ENCODE measurements at places on chromosomes 5 and 9. TPM values are rescaled to one million over a fixed set of nuclear protein-coding genes. Genes with fewer than 3 reads are reported as not detected.

- DNase-seq: no peak
Observed at GRCh38 chr5:32600054-32600622, 14.8 kb downstream of the SUB1 start.

DNA sequence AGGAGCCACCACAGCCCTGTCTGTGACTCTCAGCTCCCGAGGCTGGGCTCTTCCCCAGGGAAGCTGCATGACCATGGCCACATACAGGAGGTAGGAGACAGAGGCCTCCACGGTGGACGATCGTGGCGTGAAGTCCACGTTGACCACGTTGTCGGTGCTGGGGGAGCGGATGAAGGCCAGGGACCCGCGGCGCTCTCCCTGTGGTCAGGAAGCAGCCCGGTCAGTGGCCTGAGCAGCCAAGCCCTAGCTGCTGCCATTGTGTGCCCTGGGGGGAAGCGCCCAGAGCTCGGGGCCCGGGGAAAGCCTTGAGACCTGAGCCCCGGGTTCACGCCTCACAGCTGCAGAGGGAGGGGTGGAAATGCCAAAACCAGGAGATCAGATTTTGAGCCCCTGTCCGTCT is 34.3 kb downstream of the EXOC3 start:
- DNase-seq: no peak

The PLPPR1 gene
- polyA plus RNA-seq: 17.5 TPM

The LECT2 gene
- polyA plus RNA-seq: 2.1 TPM

GRCh38 chr5:92861531-92862285 is 719.3 kb downstream of the NR2F1-AS1 start:
- no peak for DNase-seq

The SCGB3A2 gene
- not detected for polyA plus RNA-seq

The LRRC26 gene
- not detected for polyA plus RNA-seq

DNA sequence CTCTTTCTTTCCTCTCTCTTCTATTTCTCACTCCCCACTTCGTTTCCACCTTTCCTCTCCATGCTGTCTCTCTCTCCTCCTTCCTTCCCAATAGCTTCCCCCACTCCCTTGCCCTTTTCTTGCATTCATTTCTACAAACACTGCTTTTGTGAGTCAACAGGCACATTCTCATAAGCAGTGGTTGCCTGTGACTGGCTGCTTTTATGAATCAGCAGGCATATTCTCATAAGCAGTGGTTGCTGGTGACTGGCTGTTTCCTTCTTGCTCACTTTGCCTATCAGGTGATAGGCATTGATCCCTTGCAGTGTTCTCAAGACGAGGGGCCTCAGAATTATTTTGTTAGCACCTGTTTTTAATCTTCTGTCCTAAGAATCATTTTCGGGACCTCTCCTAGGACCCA is 116.1 kb upstream of the ACTBL2 start:
- no peak for DNase-seq

The PCDHB16 gene
- 3.6 TPM for polyA plus RNA-seq

The SPINK6 gene
- polyA plus RNA-seq: not detected

The SLCO6A1 gene
- not detected for polyA plus RNA-seq

The ABCA2 gene
- 46.3 TPM for polyA plus RNA-seq

DNA sequence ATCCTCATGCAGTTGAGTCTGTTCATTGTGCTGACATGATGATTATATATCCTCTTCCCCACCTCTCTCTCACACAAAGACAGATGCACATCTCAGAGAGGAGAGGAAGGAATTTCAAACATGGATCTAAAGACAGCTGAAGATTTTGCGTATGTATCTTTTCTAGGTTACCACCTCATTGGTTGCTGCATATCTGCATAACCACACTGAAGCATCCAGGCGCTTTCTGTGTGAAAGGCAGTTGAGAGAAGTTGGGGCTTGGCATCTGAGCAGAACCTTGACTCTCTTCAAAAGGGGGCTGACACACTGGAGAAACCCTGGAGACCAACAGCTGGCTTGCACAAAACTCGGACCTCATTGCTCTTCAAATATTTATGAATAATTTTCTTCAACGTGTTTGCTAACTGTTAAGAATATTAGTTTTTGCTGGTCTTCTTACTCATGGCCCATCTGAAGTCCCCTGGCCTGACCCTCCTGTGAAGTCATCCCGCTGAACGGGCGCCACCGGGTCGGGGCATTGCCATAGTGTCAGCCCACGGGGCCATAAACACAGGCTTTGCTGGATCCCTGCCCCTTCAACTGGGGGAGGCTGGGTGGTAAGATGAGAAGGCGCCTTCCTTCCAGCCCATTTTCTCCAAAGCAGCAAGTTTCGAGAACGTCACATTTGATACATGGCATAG is 593.2 kb upstream of the CLINT1 start:
- DNase-seq: no peak

GRCh38 chr5:170636801-170637477 is 133.1 kb downstream of the KCNIP1 start:
- DNase-seq: no peak

- no peak for DNase-seq
Observed at GRCh38 chr9:26727471-26727870, 165.1 kb downstream of the CAAP1 start.

The CATSPER3 gene
- polyA plus RNA-seq: 1.2 TPM

The CDX1 gene
- polyA plus RNA-seq: 0.89 TPM

GRCh38 chr5:14834584-14835550 is 36.7 kb downstream of the ANKH start:
- DNase-seq: no peak

The C9orf50 gene
- 0.57 TPM for polyA plus RNA-seq

DNA sequence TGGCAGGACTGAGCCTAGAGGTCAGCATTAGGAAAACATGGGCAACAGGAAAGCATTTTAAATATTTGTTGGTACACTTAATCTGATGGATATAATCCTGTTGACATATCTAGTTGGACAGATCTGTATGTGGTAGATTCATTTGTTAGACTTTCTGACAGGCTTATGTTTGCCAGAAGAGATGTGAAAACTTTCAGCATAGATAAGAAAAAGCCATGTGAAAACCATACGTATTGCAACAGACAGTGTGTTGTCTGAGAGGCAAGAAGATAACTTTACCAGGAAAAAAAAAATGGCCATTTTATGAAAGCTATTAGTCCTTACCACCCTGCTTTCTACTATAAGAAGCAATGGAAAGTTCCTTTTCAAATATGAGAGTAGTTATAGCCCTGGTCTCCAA is 1902.2 kb upstream of the C9orf72 start:
- DNase-seq: no peak

DNA sequence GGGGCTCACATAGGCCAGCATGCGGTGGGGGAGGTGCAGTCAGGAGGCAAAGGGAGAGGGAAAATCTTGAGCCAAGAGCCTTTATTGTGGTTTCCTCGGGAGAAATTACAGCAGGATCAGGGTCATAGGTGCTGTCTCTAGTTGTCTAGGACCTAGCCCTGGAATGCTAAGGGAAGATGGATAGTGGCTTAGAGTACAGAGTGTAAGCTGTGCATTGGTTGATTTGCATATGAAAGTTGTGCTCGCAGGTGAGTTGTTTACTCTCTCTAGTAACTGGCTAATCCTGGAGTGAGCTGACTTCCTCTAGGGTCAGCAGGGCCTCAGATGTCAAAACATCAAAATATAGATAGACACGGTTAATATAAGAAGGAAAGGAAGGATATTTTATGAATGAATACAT is 877.7 kb downstream of the TLE4 start:
- DNase-seq: no peak

The PDE6A gene
- polyA plus RNA-seq: 0.14 TPM

The SMIM33 gene
- polyA plus RNA-seq: not detected

DNA sequence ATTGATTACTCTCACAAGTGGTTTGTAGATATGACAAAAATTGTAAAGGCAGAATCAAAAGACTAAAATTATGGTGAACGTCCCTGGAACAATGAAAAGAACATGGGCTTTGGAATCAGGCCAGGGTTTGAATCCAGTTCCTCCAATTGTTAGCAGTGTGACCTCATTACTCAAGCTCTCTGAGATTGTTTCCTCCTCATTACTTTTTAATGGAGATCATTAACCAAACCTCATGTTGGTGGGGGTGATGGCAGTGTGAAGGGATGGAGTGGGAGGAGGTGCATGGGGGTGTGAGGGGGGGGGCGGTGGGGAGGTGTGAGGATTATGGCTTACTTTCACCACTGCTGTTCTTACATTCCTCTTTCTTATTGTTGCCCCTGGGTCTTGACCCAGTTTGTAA is 44.1 kb upstream of the FOXE1 start:
- no peak for DNase-seq

The IFNA4 gene
- polyA plus RNA-seq: not detected

GRCh38 chr5:76831110-76831452 is 12.3 kb downstream of the F2RL1 start:
- no peak for DNase-seq

DNA sequence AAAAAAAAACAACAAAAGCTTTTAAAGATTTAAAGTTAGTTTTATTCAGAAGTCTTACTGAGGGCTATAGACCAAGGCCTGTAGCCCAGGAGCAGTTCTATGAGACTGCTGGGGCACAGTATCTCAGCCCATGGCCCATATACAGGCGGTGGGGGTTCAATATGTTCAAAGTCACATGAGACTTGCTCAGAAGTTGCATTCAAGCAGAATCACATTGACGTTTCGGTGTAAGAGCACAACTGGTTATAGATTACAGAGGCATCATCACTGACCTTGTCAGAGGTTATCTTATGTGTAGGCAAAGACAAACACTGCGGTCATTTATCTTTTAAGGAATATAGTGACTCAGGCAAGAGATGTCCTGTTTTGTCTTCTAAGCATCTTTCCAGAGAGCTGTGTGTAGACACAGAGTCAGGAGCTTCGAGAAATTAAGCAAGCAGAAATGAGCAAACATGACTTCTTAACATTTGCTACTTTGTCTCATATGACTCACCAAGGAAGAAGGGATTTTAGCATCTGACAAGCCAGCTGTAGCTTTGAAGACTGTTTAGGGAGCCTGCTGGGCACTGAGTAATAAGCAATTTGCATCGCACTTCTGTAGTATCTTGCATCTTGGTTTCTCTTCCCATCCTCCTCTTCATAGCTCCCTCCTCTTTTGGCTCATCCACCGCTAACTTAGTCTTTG is 12.9 kb upstream of the F2RL1 start:
- DNase-seq: no peak

GRCh38 chr9:113514748-113515147 is 51.2 kb downstream of the RGS3 start:
- no peak for DNase-seq

- DNase-seq: no peak
Observed at GRCh38 chr5:149724130-149724840, 5.8 kb upstream of the PPARGC1B start.

The FGF18 gene
- polyA plus RNA-seq: 0.39 TPM

The PCDHGB2 gene
- 3.2 TPM for polyA plus RNA-seq

DNA sequence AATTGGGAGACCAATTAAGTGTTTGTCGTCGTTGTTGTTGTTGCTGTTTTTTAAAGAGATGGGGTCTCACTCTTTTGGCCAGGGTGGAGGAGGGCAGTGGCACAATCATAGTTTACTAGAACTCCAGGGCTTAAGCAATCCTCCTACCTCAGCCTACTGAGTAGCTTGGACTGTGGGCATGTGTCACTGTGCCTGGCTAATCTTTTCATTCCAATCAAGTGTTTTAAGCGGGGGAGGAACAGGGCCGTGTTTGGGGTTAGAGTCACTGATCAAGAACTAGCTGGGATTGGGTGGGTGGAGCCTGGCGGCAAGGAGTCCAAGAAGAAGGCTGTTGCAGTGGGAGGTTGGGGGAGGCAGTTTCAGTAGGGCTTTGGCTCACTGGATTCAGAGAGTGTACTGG is 13.8 kb downstream of the SNX30 start:
- DNase-seq: no peak

DNA sequence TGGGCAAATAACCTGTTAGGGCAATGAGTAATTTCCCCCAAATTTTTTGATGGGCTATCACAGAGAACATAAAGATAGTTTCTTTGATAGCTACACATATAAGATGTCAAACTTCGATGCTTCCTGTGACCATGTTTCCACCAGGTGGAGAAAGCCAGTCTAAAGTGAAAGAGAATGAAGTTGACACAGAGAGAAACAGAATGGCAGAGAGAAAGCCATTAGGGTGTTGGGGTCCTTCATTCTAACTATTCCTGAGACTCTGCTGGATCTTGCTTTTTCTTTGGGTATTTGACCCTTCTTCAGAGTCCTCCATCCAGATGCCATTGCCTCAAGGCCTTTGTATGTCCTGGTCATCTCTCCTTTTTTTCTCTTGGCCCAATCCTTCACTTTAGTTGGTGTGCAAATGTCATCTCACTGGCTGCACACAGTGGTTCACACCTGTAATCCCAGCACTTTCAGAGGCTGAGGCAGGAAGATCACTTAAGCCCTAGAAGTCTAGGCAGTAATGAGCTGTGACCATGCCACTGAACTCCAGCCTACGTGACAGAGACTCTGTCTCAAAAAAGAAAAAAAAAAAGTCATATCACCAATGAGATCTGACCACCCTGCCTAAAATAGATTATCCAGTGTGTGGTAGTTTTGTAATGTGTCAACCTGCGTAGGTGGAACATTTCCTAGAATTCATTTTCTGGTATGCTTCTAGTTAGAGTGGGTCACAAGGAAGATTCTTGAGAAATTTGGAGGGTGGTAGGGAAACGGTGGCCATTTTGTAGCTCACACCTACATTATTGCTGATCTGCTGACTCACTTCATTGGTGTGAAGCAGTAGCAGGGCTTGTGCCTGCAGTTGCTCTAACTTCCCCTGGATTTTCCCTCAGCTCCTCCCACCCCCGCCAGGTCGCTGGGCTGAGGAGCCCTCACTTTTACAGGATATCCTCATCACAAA is 20.8 kb upstream of the KIF2A start:
- DNase-seq: no peak

GRCh38 chr9:22143799-22144625 is 134.9 kb upstream of the CDKN2B start:
- DNase-seq: no peak

Data from right renal cortex interstitium (tissue), 3 donors.